ENCODE measurements at places on chromosomes 3 and 15. TPM values are rescaled to one million over a fixed set of nuclear protein-coding genes. Genes with fewer than 3 reads are reported as not detected.

- DNase-seq: no peak
Measured at GRCh38 chr15:48481802-48482201, 150.6 kb downstream of the DUT start.

GRCh38 chr3:170448584-170448983, 29.9 kb downstream of the CLDN11 start:
- DNase-seq: no peak

DNA sequence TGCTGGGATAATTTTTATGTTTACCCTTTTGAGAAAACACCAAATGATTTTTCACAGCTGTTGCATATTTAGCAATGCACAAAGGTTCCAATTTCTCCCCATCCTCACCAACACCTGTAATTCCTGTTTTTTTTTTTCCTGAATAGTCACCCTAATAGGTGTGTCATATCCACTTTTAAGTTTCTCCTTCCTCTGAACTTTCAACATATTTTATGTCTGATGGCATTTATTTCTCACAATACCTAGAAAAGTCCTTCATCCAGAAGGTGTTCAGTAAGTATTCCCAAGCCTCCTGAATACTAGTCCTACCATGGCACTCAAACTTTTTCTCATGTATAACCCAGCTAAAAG, 1.5 kb downstream of the RPL24 start:
- no peak for DNase-seq

DNA sequence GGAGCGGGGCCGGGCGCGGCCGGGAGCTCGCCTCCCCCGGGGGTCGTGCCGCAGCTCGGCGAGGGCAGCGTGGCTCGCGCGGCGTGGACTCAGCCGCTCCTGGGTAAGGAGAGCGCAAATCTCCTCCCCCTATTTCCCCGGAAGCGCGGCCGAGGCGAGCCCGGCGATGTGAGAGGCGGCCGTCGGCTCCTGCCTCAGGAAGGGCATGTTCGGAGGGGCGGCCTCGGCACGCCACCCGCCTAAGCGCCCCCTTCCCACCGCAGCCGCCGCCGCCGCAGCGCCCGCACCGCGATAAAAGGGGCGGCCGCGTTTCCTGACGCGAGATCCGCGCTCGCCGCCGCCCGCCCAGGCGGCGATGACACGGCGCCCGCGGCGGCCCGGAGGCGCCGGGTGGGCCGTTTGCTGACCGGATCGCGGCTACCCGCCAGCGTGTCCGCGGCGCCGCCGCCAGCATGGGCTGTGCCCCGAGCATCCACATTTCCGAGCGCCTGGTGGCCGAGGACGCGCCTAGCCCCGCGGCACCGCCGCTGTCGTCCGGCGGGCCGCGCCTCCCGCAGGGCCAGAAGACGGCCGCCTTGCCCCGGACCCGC, at the start of gene PDE8A:
TSS of gene PDE8A (plus strand) at position 146 of the 590 bp plus-strand sequence. CDS start at position 453, 307 bp downstream.
- DNase-seq: peak; percentile 63

The BMF gene
- polyA plus RNA-seq: 1.6 TPM

Measured in A549 (cell line).